ENCODE measurements at places on chromosomes 12 and 14.

DNA sequence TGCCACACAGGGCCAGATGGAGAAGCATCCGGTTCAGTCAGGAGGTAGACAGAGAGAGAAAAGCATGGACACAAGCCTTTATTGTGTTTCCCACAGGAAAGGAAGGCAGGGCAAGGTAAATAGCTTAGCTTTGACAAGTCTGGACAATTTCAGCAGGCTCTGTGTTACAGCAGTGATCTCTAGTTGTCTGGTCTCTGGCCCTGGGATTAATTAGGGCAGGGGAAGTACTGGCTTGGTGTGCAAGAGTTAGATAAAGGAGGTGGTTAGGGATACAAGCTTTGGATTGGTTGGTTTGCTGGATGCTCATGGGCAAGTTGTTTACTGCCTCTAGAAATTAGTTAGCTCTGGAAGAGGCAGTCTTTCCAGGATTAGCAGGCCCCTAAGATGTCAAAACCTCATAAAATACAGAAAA, 15.1 kb upstream of the NGDN start:
- no peak for DNase-seq

- peak; percentile 10 for DNase-seq
Observed at GRCh38 chr12:52203079-52203921, 11.5 kb upstream of the KRT80 start.

DNA sequence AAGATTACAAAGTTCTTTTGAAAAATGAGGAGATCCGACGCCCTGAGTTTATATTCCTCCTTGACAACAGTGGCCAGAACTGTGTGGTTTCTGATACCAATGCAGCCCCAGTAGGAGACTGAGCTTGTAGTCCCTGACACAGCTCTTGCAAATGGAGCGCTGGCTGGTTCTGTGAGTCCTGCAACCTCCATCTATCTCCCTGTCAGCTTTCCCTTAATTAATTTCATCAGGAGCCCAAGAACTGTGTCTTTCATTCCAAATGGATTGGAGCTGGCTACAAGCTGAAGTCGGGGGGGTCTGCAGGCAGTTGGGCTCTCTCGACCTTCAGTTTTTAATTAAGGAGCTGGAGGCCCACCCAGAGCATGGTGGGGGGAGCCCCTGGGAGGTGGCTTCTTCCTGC, 160.6 kb downstream of the ADGRD1 start:
- no peak for DNase-seq

- DNase-seq = no peak
Observed at GRCh38 chr12:31772685-31773222, 43.9 kb upstream of the AMN1 start.

- DNase-seq = no peak
Observed at GRCh38 chr12:105978686-105979085, 160.1 kb downstream of the NUAK1 start.

DNA sequence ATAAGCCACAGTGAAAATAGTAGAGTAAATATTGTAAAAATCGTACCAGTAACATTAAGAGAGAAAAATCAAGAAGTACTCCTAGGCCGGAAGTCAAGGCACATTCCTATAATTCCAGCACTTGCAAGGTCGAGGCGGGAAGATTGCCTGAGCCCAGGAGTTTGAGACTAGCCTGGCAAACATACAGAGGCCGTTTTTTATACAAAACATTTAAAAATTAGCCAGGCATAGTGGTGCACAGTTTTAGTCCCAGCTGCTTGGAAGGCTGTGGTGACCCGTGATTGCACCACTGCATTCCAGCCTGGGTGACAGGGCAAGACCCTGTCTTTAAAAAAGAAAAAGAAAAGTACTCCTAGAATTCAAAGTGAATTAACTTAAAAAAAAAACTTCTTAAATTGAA, 341.8 kb downstream of the C12orf50 start:
- no peak for DNase-seq

DNA sequence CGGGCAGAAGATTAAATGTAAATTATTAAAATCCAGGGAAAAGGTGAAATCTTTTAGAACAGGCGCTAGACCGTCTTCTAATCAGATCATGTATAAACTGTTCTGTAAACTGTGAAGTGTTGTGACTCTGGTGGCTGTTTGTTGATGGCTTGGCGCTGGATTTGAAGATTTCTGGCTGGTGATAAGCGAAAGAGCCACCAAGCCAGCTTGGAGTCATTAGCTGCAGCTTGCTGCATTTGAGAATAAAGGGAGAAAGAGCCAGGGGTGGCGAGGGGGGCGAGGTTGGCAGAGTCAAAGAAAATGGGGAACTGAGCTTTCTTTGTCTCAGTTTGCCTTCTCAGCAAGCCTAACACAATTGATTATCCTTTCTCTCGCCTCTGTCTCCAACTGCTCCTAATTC, 8.0 kb downstream of the SYNDIG1L start:
- no peak for DNase-seq

DNA sequence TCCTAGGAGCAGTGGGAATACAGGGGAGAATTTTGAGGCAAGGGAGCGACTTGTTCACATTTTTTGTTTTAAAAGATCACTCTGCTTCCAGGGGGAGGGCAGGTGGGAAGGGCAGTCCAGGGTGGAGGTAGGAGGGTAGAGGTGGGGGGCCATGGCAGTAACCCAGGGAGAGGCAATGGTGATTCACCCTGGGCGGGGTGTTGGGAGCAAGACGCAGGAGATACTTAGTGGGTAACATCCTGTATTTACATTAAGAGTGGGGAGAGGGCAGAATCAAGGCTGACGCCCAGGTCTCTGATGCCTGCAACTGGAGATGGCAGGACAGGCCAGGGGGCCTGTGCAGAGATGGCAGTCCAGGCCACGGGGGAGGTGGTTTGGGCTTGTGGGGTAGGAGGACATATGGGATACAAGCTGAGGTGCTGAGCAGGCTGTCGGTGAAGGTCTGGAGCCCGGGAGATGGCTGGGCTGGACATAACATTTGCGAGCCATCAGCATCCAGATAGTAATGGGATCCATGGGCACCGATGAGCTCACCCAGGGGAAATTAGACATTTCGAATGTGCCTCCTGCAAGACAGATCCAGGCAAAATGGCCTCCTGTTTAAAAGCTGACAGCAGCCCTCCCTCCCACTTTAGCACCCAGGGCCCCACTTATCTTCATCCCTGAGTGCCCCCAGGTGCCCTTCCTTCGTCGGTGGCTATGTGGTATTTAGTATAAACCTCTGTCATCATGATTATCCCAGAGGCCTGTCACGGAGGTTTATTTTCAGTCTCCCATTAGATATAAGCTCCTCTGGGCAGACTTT, 9.3 kb downstream of the EML1 start:
- DNase-seq = no peak

GRCh38 chr12:11577658-11578260, 71.7 kb upstream of the ETV6 start:
- no peak for DNase-seq

DNA sequence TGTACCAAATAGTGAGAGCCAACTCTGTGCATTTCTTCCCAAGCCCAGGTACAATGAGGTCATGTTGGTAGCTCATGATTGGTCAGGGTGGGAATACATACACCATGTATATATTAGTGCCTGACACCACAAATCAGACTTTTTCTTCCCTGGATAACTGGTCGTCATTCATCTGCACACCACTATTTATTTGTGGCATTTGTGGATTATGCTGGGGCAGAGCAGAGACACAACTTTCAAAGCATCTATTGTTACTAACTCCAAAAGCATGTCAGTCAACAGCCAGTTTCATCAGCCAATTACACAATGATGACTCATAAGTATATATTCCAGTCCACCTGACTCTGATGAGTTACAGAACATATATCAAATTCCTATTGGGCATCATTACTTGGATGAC, 181.7 kb downstream of the ADAMTS20 start:
- DNase-seq = no peak

- no peak for DNase-seq
Observed at GRCh38 chr14:44798386-44799242, 163.1 kb downstream of the KLHL28 start.

- DNase-seq = no peak
Observed at GRCh38 chr12:87038098-87038497, 781.9 kb upstream of the MGAT4C start.

DNA sequence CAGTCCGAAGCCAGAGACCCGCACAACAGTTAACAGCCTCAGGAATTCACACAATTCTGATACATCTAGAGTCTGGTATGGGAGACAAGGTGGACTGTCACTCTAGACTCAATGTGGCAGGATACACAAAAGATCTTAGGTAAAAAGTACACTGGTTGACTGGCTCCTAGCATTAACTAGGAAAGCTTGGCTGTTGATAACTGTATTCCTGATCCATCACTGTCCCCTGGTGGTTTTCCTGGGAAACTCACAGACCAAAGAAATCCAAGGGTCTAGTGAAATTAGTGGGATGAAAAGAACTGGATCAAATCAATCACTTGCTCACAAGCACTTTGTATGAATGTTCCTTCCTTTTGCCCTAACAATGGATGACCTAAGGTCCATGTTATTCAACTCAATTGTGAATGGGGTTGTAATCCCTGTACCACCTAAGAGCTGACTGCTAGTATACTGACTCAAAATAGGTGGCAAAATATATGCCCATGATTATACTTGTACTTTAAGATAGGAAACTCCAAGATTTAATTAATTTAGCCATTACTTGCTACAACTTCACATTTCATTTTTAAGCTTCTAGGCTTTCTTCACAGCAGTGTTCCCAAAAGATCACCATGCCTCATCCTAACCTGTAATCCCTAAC, 14.0 kb downstream of the NPC2 start:
- DNase-seq = no peak

DNA sequence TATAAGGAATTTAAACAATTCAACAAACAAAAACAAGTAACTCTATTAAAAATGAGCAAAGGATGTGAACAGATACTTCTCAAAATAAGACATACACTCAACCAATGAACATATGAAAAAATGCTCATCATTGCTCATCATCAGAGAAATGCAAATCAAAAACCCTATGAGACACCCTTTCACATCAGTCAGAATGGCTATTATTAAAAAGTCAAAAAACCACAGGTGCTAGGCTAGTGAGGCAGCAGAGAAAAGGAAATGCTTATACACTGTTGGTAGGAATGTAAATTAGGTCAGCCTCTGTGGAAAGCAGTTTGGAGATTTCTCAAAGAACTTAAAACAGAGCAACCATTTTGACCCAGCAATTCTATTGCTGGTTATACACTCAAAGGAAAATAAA, 52.0 kb downstream of the NAV3 start:
- DNase-seq = no peak

DNA sequence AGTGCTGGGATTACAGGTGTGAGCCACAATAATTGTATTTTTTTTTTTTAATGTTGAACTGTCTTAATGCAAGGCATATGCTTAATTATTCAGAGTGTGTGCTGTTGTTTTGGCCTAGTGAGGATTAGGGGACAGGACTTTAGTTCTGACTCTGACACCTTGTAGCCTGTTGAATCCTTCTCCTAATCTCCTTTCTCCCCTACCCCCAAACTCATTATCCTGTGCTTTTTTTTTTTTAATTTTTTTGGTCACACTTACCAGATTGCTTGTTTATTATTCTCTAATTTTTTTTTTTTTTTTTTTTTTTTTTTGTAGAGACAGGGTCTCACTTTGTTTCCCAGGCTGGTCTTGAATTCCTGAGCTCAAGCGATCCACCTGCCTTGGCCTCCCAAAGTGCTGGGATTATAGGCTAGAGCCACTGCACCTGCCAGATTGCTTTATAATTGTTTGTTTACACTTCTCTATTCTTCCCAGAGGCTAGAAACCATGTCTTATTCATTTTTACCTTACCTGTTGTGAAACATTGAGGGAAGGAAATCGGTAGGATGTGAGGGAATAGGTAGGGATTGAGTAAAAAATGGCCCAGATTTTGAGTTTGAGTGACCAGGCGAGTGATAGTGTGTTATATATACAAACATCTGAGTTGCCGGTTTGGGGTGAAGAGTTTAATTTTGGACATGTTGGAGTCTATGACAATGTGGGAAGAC, 32.2 kb downstream of the DIP2B start:
- DNase-seq = no peak

- no peak for DNase-seq
Observed at GRCh38 chr12:68866950-68867349, 59.0 kb downstream of the MDM2 start.

- DNase-seq = no peak
Observed at GRCh38 chr14:99716091-99716849, 32.2 kb downstream of the CYP46A1 start.

DNA sequence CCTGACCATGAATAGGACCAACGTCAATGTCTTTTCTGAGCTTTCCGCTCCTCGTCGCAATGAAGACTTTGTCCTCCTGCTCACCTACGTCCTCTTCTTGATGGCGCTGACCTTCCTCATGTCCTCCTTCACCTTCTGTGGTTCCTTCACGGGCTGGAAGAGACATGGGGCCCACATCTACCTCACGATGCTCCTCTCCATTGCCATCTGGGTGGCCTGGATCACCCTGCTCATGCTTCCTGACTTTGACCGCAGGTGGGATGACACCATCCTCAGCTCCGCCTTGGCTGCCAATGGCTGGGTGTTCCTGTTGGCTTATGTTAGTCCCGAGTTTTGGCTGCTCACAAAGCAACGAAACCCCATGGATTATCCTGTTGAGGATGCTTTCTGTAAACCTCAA, 17.3 kb downstream of the GPRC5A start:
- DNase-seq = no peak

GRCh38 chr14:95445676-95446075, 70.8 kb downstream of the SYNE3 start:
- no peak for DNase-seq

GRCh38 chr12:118337194-118337838, 35.4 kb downstream of the TAOK3 start:
- DNase-seq = no peak
